ENCODE measurements at places on chromosomes 3 and 15.

DNA sequence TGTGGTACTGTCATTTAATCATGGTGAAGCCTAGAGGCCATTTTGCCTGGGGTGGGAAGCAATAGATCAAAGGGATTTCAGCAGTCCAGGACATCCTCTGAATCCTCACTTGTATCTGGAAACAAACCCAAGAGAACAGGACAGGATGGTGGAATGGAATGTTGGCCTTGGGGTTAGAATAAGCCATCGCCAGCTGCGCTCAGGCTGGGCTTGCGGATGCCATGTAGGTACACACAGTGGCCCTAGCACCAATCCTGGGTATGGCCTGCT, 76.5 kb upstream of the ALDH1A3 start:
- DNase-seq: no peak

DNA sequence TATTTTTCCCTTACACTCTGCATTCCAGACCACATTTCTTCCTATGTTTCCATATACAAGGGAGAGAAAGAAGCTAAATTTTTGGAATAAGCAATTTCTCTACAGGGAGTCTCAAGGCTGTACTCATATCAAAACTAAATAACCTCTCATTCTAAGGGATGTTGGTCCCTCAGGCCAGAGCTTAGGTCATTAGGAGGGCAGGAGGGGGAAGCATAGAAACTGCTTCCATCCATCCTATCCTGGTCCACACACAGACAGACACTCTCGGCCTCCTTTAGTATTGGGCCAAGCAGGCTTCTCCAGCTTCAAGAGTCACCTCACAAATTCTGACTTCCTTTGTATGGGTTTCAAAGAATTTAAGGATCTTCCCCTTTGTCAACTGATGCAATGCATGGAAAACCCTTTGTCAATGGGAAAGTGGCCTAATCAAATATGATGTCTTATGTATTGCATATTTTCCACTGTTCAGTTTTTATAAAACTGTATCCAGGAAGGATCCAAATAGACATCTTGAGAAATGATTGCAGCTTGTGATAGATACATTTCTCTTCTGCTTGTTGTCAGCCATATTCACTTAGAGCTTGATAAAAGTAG, 140.7 kb upstream of the RARB start:
- DNase-seq: no peak

DNA sequence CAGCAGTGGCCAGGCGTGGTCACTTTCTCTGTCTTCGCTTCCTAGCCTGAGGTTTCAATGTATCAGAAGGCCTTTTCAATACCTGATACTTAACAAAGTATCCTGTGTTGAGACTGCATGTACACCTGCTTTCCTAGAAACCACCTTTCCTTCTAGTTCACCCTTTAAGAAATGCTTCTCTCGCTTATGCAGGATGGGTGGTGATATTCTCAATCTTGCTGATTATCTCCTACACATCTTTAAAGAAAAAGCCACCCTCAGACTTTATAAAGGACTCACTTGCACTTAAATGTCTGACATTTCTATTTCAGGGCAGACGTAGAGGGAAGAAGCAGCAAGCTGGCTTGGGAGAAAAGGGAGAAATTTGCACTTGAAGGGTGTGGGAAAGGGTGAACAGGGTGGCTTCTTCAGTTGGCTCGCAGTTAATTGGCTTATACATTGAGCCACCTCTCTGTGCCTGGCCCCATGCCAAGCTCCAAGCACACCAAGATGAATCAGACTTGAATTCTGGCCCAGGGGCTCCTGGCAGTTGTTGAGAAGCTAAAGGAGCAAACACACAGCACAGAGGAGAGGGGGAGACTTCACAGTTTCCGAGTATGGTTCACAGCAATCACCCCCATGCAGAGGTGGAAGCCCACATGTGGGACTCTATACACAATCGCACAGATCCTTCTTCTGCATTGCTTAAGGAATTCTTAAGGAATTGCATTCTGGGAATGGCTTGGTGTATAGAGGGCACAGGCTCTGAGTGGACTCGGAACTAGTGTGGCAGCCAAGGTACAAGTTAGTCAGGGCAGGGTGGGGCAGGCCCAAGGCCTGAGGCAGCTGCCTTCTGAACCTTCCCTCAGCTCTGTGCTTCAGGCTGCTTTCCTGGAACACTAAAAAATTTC, 1.3 kb downstream of the ARL6IP5 start:
- peak; percentile 82 for DNase-seq

- DNase-seq: no peak
Measured at GRCh38 chr3:4218456-4219226, 84.5 kb upstream of the SETMAR start.

DNA sequence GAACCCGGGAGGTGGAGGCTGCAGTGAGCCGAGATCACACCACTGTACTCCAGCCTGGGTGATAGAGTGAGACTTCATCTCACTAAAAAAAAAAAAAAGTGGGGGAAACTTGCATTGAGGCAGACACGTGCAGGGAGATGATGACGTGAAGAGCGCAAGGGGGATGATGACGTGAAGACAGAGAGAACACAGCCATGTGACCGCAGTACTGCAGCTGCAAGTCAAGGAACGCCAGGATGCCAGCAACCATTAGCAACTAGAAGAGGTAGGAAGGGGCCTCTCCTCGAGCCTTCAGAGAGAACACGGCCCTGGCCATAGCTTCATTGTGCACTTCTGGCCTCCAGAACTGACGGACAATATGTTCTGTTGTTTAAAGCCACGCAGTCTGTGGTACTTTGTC, 28.3 kb downstream of the RFT1 start:
- DNase-seq: no peak

- no peak for DNase-seq
Measured at GRCh38 chr15:52288051-52288942, 7.3 kb downstream of the MYO5C start.

DNA sequence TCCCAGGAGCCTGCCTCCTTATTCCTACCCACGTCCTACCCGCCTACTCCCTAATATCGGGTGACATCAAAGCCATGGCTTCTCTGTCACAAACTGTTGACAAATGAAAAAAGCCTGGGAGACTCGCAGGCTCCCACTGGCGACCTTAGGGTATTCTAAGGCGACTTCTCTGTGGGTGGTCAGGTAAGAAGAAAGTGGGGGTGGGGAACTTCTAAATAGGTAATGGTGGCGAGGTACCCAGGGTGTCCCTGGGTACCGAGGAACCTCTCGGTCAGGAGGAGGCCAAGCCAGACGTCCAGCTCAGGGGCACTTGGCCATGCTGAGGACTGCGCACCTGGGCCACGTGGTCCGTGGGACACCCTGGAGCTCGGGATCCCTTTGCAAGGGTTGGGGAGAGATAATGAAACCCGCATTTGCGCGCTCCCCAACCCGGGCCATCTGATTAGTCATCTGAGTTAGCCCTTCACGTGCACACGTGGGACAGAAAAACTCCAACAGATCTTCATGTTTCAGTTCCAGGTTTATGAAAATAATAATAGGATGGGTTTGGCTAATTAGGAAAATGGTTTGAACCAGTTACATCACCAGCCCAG, 78.2 kb downstream of the NR2F2 start:
- no peak for DNase-seq

GRCh38 chr3:14169871-14170270, 8.5 kb downstream of the XPC start:
- no peak for DNase-seq

DNA sequence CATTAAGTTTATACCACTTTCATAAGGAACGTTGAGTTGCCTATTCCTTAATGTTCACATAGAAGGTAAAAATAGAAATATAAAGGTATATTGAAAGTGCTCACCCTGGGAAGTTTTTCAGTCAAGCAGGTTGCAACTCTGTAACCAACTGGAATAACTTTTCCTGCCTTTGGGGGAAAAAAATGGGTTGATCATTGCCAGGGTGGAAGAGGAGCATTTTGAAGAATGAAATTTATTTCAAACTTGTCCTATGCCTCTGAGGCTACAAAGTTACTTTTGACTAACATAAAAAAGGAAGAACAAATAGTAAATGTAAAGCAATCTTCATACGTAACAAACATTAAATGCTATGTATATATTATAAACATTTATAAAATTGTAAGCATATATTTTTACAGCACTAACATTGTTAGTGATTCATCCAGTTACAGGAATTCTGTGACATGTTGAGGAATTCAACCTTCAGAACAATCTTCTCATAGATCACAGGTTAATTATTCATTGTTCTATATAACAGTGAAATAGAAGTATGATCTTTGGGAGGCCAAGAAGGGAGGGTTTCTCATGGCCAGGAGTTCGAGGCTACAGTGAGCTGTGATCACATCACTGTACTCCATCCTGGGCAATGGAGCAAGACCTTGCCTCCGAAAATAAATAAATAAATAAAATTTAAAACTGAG, 13.5 kb downstream of the EFHB start:
- no peak for DNase-seq

- DNase-seq: no peak
Measured at GRCh38 chr3:133159498-133160475, 121.6 kb downstream of the TMEM108 start.

DNA sequence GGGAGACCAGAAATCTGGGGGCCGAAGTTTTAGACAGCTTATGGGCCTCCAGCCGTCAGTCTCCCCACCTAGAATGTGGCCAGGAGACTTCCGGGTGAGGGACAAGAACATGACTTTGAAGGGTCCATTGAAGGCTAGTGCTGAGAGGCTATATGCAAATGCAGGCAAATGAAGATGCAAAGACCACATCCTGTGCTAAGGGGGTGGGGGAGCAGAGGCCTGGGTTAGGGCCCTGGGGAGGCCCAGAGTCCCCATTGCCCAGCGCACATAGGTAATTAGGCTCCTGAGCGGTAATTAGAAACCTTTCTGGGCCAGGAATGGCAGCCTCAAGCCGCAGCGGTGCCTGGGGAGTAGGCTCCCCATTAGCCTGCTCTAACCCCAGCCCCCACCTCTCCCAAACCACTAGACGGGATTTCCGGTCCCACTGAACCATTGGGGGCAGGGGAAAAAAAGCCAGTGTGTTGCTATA, 6.8 kb downstream of the CSK start:
- DNase-seq: no peak

DNA sequence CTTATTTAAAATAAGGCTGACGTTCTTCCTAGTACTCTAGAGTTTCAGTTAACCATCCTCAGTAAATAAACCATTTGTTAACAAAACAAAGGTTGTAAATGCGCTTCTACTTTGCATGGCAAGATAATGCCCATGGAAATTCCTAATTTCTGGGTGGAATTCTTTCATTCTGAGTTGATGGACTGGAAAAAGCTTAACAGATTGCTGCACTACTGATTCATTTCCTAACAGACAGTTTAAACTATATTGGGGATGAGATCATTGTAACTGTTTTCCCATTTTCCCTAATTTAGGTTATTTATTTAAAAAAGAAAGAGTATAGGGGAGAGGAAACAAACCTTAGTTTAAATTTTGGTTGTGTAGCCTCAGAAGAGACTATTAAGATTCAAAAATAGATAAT, 342.2 kb downstream of the NLGN1 start:
- no peak for DNase-seq

- no peak for DNase-seq
Measured at GRCh38 chr3:94462931-94463330, 400.1 kb downstream of the NSUN3 start.

GRCh38 chr3:107855710-107856109, 235.1 kb downstream of the CD47 start:
- no peak for DNase-seq

GRCh38 chr15:74167891-74168331, 5.6 kb upstream of the ISLR start:
- no peak for DNase-seq

DNA sequence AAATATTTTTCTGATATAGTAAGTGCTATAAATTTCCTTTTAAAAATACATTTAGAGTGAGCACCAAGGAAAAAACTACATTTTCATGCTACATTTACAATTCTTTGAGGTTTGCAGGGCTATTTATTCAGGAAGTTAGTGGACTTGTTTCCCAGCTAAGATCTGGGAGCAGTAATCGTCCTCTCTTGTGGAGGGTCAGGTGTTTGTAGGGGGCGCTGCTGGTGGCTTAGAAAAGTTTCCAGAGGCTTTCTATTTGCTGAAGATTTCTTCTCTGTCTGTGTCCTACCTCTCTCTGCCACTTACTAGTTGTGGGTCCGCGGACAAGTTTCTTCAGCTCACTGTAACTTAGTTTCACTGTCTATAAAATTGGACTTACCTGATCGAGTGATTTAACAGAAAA, 163.9 kb downstream of the PEX5L start:
- DNase-seq: no peak

DNA sequence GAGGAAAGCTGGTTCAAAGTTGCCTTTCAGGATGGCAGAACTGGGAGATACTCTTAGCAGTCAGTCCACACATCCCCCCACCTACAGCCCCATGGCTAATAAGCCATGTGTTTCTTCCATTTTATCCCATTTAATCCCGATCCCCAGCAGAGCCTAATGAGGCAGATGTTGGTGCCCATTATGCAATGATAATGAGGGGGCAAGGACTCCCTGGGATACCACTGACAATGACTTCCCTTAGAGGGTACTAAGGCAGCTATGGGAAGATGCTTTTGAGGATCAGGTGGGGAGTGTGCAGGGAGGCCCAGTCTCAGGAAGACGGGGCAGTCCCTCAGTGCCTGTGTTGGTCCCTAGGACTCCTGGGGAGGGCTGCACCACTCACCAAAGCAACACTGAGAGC, 43.8 kb upstream of the TBC1D21 start:
- no peak for DNase-seq

DNA sequence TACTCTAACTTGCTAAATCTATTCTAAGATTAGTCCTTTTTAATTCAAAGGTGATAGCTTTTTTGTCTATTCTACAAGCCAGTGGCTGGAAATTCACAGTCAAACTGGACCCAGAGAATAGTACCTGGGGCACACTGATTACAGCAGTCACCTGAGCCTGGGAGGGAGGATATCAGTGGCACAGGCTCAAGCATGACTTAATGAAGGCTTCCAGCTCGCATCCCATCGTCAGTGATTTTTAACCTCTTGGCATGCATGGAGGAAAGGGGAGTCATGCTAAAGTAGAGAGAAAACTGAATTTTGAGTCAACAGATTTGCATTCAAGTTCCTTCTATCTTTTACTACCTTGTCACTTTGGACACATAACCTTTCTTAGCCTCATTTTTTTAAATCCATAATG, 24.8 kb downstream of the GOLIM4 start:
- no peak for DNase-seq

DNA sequence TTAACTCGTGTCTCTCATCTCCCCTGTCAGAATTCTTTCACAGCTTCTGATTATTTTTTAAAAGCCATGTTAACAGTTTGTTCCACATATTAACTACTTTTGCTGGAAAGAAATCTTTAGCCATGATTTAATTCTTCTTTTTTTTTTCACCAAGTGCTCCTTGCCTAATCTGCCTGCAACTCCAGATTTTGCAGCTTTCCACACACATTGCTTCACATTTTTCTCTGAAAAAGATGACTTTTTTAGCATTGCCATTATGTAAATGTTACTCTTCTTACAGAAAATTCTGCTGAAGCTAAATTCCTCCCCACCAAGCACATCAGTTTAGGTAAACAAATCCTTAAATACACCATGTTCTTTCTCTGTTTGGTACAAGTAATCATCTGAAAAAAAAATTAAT, 23.4 kb upstream of the PPARG start:
- no peak for DNase-seq

- no peak for DNase-seq
Measured at GRCh38 chr15:78408355-78408640, 29.7 kb upstream of the IREB2 start.

GRCh38 chr3:127000119-127000518, 17.2 kb downstream of the PLXNA1 start:
- DNase-seq: no peak

- no peak for DNase-seq
Measured at GRCh38 chr3:120171134-120171873, 77.1 kb upstream of the GSK3B start.

- DNase-seq: no peak
Measured at GRCh38 chr3:97827741-97828471, 6.1 kb downstream of the CRYBG3 start.

GRCh38 chr15:65778269-65778668, 13.8 kb downstream of the DENND4A start:
- DNase-seq: no peak
